Stimulated activated CD4-positive, alpha-beta T cell treated with anti-CD3 and anti-CD28 coated beads, Interleukin-15, amount 100 ng/mL, for 24 hours (primary cell): ENCODE measurements at places on chromosomes 3 and 15.

- DNase-seq = no peak
Measured at GRCh38 chr15:86377914-86378313, 298.2 kb downstream of the AGBL1 start.

GRCh38 chr3:4726549-4726948 is 233.4 kb downstream of the ITPR1 start:
- DNase-seq = no peak

GRCh38 chr3:20990896-20991295 is 760.1 kb downstream of the ZNF385D start:
- DNase-seq = no peak

DNA sequence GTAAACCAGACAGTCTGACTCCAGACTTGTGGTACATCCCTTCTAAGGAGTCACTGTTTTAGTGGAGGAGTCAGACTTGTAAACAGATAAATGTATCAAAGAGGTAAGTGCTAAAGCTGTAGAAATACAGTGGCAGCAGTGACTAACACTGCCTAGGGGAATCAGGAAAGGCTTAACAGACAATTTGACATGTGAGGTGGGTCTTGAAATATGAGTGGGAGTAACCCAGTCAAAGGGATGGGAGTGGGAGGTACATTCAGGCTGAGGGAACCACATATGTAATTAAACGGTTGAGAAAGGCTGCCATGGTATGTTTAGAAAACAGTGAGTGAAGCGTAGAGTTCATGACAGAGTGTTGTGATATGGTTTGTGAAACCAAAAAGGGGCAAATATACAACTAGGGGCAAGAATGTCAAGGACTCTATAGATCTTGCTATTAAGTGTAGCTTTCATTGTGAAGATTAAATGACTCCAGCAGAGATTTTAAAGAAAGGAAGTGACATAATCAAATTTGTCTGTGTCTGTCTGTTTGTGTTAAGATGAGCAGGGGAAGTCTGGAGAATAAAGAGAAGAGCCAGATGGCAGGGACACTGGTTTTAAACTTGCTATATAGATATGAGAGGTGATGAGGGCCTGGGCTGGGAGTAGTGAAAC is 11.2 kb upstream of the ALCAM start:
- no peak for DNase-seq

GRCh38 chr3:72907131-72907711 is 19.4 kb downstream of the GXYLT2 start:
- no peak for DNase-seq

DNA sequence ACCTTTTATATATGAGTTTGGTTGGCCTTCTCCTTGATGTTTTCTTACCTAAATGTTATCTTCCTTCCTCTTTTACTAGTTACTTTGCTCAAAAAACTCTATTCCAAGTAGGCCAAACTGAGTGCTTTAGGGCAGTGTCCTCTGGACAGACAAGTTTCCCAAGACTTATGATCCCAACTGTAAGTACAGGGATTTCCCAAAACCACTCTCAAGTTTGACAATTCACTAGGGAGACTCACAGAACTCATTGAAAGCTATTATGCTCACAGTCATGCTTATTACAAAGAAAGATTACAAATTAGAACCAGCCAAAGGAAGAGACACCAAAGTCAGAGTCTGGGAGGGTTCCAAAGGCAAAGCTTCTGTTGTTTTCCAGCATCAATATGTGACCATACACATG is 534.2 kb upstream of the ALCAM start:
- DNase-seq = no peak

DNA sequence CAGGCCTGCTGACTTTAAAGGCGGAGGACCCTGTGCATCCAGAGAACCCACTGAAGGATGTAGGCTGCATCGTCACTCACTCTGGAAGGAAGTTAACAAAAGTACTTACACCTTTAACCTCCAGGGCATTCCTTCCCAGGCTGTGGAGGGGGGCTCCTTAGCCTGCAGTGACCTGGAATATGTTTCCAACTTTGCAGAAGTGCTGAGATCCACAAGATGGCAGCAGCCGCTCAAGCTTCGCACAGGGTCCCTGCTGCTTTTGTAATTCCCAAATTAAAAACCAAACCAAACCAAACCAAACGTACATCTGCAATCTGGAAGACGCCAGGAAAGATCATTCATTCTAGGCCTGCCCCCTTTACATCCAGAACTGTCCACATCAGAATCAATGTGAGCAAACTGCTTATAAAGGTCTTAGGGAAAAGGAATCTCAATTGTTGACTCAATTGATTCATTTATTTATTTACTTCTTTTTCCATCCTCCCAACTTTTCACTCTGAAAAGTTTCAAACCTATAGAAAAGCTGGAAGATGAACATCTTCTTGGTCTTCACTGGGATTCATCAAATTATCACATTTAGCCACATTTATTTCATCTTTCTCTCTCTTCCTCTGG is 70.5 kb upstream of the KLHL25 start:
- peak; percentile 15 for DNase-seq

- DNase-seq = no peak
Measured at GRCh38 chr15:75089456-75090387, 66.3 kb downstream of the PPCDC start.

GRCh38 chr3:176661432-176661964 is 535.8 kb downstream of the TBL1XR1 start:
- DNase-seq = no peak

DNA sequence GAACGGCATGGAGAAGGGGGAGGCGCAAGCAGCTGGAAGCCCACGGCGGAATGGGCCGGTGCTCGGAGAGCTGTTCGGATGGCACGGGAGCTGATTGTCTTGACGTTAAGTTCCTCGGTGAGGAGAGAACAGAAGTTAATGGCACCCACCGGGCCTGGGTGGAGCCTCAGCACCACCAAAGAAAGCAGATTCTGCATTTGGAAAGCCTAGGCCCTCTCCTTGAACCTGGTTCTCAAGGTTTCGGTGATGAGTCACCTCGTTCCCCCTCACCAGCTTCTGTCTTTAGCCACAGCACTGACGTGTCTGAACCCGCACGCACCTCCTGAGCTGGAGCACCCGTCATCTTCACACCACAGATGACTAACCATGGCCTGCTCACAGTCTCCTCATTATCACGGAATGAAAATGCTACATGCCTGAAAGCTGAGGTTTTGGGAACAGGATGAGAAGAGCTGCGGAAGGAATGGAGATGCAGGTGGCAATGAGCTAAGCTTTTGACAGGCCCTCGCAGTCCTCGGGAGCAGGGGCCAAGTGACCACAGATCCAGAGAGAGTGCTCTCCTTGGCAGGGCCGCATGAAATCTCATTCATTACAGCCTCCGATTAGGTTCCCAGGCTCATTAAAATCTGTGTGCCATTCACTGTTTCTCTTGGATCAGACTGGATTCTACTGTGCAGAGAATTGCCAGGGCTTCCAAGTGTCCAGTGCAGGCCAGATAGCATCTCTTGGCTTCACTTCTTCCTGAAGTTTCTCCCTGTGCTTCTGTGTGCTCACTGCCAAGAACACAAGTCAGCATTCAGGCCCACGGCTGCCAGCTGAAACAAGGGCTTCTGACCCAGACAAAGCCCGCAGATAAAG is 96.3 kb upstream of the DLG1 start:
- peak; percentile 69 for DNase-seq

DNA sequence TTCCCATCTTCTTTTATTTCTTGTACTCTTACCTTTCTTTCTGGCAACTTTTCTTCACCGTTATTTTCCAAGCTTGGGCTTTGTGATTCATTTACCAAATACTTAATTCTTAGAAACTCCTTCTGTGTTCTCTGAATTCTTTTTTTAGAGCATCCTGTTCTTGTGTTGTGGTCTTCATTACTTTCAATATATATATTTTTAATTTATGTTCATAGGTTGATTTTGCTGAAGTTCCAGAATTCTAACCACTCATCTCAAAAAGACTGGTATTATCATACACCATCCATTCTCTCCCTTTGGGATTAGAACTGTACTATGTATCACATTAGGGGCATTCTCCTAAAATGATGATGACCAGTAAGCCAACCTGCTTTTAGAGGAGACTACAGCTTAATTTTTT is 362.3 kb upstream of the CBLB start:
- no peak for DNase-seq

DNA sequence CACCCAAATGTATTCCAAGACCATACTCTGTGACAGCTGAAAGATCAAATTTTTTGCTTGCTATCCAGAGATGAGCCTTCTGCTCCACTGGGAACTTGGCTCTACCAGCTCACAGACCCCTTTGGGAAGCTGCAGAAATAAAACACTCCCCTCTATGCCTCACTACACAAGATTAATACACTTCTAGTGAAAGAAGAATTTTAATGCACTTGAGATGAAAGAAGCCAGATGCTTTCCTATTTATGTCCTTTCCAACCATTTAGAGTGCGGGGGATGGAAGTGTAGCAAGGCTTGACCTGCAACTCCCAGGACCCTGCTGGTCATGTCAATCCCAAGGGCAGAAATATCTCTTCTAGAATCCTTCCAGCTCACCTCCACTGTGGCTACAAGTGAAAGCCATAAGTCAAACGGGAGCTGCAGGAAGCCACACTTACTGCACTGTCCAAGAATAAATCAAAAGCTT is 34.7 kb downstream of the ANXA2 start:
- DNase-seq = no peak

GRCh38 chr3:197149-197827 is 725 bp downstream of the CHL1 start:
- DNase-seq = no peak

DNA sequence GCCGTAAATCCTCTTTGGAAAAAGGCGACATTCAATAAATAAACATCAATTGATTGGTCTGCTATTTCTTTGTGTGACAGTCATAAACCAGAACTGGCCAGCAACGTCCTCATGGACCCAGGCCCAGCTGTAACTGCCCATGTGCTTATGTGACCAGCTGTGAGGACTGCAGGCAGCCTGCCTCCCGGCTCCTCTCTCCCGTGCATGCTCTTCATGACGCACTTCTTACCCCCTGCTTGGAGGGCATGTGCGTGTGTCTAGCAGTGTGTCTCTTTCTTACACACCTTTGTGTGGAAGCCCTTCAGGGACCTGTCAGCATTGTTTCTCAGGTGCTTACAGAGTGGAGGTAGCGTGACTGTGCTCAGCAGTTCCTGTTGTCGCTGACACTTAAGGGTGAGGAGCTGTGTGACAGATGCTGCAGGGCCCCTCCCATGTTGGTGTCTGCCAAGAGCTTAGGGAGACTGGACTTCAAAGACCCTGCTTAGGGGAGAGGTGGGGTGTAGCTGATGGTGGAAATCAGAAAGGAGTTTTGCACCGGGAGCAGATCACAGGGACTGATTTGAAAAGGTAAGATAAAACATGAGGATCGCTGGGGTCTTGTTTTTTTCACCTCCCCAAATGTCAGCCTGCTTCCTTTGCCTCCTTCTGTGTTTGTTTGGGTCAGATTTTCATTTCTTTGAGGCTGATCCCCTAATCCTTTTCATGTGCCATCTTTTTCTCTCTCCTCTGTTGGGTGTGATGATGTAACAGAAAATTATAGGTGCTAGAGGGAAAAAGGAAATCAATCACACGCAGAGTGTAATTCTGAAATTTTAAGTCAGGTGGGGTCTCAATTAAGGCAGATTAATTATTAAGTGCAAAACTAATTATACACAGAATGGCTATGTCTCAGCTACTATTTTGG is 2.1 kb downstream of the PODXL2 start:
- DNase-seq = no peak

- DNase-seq = peak; percentile 28
Measured at GRCh38 chr15:55741833-55742497, 987 bp downstream of the PRTG start.

GRCh38 chr15:91855684-91856489 is 2.4 kb downstream of the SLCO3A1 start:
- no peak for DNase-seq

- peak; percentile 42 for DNase-seq
Measured at GRCh38 chr15:76155731-76156130, 95.9 kb downstream of the TMEM266 start.

GRCh38 chr3:14822670-14823390 is 4.1 kb downstream of the FGD5 start:
- DNase-seq = no peak

DNA sequence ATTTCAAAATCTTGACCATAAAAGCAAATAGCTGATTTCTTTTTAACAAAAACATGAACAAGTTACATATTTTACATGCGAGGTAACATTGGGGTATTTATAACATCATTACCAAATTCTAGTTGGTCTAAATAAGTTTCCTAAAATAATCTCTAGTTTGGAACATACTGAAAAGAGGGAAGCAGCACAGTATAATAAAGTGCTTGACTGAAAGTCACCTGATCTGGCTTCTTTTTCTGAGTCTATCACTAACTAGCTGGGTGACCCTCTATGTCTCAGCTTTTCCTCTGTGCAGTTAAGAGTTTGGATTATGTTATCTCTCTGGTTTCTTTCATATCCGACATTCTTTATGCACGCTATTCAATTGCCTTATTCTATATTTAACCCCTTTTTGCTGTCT is 19.8 kb upstream of the CNTN4 start:
- DNase-seq = no peak

- DNase-seq = no peak
Measured at GRCh38 chr3:152823173-152823572, 11.8 kb upstream of the P2RY1 start.

- DNase-seq = no peak
Measured at GRCh38 chr3:116300226-116300625, 145.1 kb downstream of the LSAMP start.

DNA sequence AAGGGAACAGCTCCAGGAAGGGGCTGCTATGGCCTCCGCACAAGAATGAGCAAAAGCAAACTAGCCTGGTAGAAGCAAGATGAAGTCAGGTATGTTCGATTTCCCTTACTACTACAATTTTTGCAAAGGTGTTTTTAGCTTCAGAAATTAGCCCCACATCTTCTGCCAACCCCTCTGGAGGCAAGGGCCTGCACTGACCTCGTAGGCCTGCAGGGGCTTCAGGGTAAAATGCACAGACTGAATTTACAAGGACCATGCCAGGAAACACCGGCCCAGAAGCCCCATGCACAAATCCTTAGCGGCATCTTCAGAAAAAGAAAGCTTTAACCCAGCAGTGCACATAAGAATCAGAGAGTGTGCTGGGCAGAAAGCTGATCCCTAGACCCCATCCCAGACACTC is 53.0 kb downstream of the SLC6A1 start:
- DNase-seq = no peak

- DNase-seq = no peak
Measured at GRCh38 chr15:67782691-67782991, 42.7 kb upstream of the SKOR1 start.

- DNase-seq = no peak
Measured at GRCh38 chr3:124927574-124928045, 6.9 kb downstream of the MUC13 start.

- DNase-seq = no peak
Measured at GRCh38 chr3:194900854-194901522, 215.3 kb downstream of the FAM43A start.

- no peak for DNase-seq
Measured at GRCh38 chr3:137332297-137332696, 374.5 kb downstream of the IL20RB start.
